ENCODE measurements at places on chromosomes 1 and 21.

- no peak for DNase-seq
Observed at GRCh38 chr1:231867607-231868006, 241.0 kb downstream of the DISC1 start.

DNA sequence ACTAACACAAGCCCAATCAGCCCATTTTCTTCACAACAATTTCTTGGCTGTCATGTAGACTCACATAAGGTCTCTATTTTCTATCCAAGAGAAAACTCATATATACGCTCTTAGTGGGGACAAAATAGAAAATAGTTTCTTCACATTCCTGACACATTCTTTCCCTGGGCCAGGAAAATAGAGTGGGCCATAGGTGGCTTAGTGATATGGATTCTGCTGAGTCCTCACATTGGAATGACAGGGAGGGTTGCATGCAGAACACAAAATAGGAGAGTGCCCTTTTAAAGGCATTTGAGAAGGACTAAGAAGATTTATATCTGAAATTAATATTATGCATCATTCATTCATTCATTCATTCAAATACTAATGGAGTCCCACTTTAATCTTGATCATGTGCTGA, 207.7 kb downstream of the LYPLAL1 start:
- no peak for DNase-seq

DNA sequence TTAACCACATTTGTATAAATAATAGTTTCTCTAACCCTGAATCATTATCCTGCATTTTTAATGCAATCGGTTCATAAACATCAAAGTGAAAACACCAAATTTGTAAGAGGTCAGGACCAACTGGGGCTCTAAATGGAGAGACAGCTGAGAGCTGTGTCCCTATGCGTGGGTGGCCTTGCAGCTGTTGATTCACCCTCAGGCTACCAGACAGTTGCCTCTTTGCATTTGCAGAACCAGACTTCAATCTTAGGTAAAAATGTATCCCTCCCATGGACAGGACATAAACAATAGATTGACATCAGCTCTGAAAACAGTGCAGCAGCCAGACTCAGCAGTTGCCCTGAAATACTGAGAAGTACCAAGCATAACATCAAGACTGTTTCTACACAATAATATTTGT, 8.8 kb upstream of the TGFB2 start:
- peak; percentile 67 for DNase-seq

DNA sequence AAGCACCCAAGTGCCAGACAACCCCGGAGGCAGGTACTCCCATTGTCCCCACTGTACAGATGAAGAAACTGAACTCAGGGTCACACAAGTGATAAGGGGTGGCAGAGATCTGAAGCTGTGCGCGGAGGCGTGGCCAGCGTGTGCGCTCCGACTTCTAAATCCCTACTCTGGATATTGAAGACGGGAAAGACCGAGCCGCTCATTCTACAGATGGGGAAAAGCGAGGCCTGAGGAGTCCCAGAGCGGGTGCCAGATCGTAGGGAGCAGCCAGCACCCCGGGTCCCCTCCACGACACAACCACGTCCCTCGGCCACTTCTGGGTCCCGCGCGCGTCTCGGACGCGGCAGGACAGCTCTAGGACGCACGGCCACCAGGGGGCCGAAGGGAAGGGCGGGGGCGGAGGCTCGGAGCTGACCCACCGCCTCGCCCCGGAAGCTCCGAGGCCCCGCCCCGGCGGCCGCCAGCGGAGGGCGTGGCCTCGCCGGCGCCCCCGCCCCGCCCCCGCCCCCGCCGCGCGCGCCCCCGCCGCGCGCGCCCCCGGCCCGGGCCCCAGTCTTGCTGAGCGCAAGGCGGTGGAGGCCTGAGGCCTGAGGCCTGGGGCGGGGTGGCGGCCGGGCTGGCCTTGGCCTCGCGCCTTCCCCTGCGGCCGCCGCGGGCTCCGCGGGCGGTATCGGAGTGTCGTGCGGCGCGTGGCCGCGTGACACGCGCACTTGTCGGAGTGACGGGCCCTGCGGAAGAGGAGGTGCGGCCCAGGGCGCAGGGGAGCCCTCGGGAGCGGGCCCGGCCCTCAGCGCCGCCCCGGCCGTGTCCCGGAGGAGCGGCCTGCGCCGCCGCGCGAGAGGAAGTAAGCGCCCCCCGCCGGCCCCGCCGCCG, at the start of gene H6PD:
H6PD (plus strand) TSS at position 552 of the 873 bp plus-strand sequence. CDS start 10,161 bp downstream, outside the sequence.
- DNase-seq, result peak; percentile 78

GRCh38 chr1:33718186-33718585, 145.7 kb upstream of the HMGB4 start:
- no peak for DNase-seq

DNA sequence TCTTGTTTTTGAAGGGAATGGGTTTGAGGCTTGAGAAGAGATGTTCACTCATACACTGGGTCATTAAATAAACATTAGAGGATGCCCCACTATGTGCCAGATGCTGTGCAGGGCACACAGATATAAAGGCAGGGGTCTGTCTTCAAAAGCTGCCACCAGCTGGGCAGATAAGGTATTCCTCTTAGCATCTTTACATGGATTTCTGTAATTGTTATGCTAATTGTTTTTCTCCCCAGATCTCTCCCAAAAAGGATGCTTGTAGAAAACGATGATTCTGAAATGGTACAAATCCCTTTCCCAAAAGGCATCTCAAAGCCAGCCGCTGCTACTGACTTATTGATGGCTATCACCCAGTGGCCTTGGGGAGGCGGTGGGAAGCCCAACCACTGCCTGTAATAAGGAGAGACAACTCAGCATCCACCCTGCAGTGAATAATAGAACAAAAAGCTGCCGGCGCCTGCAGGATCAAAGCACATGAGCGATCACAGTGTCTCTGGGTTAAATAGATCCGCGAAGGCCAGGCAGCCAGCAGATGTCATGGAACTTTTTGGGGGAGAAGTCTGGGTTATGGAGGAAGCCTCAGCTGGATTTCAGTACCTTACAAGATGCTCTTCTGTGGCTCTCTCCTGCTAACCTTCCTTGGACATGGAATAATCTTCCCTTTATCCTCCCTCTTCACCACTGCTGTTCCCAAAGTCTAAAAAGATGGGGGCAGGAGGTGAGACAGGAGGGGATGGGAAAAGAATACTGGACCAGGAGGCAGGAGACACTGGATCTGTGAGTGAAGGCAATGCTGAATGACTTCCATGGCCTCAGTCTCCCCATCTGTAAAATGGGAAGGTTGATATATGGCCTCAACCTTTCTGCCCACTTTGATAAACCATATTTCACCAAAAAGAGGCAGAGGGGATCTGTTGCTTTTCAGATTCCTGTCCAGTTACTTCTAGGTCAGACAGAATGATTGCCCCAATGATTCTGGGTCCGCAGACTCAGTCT, 54.8 kb upstream of the CD34 start:
- DNase-seq, result no peak

DNA sequence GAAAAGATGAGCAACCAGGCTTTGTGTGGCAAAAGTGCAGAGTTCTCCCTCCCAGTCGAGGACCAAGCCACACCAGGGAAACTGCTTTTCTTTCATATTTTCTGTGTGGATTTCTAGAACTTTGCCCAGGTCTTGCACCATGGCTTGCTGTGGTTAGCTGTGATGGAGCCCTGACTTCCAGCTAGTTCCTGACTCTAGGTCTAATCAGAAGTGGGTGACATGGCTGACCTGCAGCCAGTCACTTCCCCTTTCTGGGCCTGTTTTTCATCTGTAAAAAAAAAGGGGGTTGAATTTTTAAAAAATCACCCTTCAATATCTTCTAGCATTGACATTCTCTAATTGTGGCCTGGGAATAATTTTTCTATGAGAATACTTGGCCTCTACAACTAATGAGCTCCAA, 491.2 kb upstream of the USP24 start:
- no peak for DNase-seq

- no peak for DNase-seq
Observed at GRCh38 chr1:93177991-93178390, 2.2 kb downstream of the TMED5 start.

- peak; percentile 41 for DNase-seq
Observed at GRCh38 chr1:25692560-25692959, 76.0 kb downstream of the MAN1C1 start.

DNA sequence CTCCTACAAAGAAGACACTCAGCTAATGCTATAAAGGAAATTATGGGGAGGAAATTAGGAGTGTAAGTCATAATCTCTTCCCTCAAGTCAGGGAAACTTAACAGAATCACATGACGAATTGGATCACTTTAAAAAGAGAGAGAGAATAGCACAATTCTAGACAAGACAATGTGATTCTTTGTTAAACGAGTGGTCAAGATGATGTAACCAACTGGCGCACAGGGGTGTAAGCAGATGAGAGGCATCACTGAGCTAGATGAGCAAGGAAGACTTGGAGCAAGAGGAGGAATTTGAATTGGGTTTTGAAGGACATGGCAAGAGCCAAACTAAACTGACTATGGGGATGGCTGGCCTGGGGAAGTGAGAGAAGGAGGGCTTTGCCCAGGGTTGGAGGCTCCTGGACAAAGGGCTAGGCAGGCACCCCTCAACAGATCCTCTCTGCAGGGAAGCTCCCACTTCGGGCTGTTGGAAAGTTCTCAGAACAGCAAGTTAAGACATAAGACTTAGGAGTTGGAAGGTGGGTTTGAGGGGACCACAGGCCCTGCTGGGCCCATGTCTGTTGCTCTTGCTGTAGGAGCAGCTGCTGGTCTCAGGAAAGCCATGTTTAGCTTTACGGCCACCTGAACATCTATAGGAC, 123.9 kb upstream of the GRIK3 start:
- DNase-seq, result no peak

DNA sequence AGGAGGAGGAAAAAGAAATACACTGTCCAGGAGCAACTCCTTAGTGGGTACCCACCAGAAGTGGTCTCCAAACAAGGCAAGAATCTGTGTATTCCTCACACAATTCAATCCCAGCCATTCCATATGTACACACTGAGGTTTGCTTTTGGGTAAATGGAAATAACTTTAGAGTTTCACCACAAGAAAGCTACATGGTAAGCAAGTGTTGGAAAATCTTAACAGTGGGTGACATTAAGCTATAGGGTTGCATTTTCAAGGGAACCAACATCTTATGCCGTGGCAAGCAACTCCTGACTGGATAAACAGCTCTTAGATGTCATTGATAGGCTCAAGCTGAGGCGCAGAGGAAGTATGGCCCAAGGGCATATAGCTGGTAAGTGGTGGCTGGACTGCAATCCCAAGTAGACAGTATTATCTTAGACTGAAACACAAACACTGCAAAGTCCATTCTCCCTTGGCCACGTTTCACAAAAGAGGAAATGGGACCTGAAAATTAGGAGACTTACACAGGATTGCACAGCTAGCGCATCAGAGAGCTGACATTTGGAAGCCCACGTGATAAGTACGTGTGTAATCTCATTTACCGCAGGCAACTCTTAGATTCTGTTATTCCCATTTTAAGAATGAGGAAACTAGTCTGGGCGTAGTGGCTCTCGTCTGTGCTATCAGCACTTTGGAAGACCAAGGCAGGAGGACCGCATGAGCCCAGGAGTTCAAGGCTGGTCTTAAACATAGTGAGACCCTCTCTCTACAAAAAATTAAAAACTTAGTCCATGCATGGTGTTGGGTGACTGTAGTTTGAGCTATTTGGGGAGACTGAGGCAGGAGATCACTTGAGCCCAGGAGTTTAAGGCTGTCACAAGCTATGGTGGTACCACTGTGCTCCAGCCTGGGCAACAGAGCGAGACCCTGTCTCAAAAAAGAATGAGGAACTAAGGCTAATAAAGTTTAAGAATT, 4.0 kb upstream of the BRWD1 start:
- peak; percentile 21 for DNase-seq

GRCh38 chr1:227197064-227197463, 121.2 kb downstream of the CDC42BPA start:
- DNase-seq, result no peak

DNA sequence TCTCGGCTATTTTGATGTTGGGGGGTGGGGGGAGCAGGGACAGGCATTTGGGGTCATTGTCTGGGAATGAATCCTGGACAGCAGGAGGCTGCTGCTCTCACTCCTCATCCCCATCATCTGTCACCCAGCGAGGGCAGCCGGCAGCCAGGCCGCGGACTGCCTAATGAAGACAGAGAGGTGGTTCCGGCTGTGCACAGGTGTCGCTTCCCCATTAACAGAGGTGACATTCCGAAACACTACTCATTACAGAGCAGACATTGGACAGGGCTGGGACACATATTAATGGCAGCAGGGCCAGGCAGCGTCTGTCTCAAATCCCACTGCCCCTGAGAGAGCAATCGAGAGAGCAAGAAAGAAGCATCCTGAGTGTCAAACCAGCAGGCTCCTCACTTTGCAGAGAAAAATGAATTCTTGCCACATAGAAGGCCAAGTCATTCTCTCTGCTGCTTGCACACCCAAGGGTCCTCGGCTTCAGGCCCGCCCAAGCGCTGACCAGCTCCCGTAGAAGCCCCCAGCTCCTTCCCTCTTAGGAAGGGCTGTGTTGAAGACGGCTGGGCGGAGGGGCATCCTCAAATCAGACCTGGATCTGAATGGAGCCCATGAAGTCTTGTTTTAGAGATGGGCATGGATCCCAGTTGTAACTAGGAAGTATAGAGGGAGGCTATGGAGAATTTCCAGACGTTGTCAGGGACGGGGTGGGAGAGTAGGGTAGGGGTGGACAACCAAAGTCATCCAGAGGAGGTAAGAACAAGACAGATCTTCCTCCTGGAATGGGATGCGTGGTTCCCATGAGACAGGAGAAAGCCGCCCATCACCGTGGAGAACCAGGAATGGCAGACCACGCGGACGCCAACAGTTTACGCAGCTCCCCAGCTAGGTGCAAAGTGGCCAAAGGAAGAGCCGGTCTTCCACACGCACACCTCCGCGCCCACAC, 8.2 kb upstream of the LEMD1 start:
- DNase-seq, result no peak

DNA sequence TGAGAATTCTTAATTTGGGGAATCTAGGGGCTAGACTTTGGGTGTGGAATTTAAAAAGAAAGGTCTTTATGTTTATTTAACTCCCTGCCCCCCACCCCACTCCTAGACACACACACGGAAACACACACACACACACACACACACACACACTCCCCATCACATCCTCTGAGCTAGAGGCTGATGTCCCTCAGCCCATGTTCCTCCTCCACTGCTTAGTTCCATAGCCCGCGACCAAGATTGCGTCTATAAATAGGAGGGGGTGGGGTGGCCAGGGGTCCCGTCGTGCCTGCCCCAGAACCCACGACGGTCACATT, 655 bp upstream of the KIRREL1 start:
- DNase-seq, result no peak

DNA sequence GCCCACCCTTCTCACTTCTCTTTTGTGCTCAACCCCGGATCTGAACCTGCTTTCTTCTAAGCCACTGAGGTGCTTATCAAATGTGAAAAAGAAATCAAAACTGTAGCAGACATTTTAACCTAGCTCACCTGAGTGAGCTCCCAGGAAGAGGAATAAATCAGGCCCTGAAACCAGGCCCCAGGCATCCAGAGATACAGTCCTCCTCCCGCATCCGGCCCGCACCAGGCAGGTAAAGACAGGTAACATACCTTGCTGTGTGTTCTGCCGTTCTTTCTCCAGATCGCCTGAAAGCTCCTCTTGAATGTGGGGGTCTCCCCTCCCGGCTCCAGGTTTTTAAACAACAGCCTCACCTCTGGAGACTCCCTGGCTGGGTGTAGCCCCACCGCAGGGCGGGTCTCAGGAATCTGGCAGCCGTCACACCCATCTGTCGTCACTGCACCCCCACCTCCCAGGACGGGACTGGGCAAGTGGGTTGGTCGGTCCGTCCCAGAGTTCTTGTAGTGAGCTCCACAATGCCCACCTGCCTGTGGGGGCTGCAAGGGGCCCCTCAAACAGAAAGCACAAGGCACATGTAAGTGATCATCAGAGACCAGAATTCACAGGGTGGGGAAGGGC, at the start of gene LAMB3:
LAMB3 (minus strand) TSS at position 305 of the 615 bp plus-strand sequence. CDS start 1,481 bp downstream, outside the sequence.
- DNase-seq, result no peak

All from BE2C (cell line).